ENCODE measurements at places on chromosomes 3 and 15.
A peak's percentile ranks its signal among the peaks of the same experiment; 100 is the strongest.

- DNase-seq, result no peak
These were observed 82.0 kb downstream of the MRPL46 start for GRCh38 chr15:88385078-88385700.

GRCh38 chr15:38197553-38197952 lies 55.1 kb upstream of the SPRED1 start:
- peak; percentile 43 for DNase-seq

GRCh38 chr3:194808640-194809097 lies 123.0 kb downstream of the FAM43A start:
- DNase-seq, result no peak

DNA sequence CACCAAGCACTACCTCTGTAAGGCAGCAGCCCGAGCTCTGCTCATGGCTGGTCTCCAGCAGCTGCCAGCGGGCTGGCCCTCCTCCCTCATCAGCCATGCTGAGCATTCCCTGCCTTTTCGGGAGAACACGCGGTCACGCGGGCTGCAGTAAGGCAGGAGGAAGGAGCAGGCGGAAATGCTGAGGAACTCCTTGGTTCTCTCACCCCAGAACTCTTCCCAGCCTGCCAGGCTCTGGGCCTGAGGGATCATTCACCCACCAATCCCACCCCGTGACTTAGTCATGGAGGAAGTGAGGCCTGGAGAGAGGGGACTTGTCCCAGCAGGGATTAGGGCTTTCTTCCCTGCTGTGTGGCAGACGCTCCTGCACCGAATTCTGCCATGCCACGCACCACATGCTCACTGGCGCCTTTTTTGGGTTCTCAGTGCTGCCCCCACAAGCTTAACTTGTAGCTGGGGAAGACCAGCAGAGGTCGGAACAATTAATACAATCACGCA lies 42.9 kb upstream of the RPL32 start:
- DNase-seq, result no peak

- no peak for DNase-seq
These were observed 203.7 kb upstream of the CFAP20DC start for GRCh38 chr3:59253523-59253922.

GRCh38 chr3:107643038-107643883 lies 120.5 kb downstream of the BBX start:
- no peak for DNase-seq

GRCh38 chr3:188282871-188283270 lies 128.9 kb downstream of the LPP start:
- no peak for DNase-seq

DNA sequence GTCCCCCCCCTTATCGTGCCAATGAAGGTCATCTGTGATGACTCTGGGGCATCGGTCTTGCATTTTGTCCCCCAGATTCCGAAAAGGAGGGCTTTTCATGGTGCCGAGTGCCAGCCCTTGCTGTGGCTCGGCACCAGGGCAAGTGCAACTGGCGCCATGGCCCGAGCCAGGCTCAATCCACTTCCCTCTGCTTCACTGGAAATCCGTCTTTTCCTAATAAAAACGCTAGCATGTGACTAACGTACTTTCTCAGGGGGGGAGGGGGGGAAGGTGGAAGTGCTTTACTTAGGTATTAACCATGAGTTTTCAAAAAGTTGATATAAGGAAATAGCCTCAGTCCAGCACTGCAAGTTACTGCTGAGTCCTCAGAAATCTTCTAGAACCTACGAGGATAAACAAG lies 20.5 kb downstream of the TRPM1 start:
- no peak for DNase-seq

- no peak for DNase-seq
These were observed 17.2 kb downstream of the IMPG2 start for GRCh38 chr3:101303089-101303731.

All from stomach (tissue), 19 donors.